ENCODE measurements at places on chromosomes 11 and 22.

DNA sequence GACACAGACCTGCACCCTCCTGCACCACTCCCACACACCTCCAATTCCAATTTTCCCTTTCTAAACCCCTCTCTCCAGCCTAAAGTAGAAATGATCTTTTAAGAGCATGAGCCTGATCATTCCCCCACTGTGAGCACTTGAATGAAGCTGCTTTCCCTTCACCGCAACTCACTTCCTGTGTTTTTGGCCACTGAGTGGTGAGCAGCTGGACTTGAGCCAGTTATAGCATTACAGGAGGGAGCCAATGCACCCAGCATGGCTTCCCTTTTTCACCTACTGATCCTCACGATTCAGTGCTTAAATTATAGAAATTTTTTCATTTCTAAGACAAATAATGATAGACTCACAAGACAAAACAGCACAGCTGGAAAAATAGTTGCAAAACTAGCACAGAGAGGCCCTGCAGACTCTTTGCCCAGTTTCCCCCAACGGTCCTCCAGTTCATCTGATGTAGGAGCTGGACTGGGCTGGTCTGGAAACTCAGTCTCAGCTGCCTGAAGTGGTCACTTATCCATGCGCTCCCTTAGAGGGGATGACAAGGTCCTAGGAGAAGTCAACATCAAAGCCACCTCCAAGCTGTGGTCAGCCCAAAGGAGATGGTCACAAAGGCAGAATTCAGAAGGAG lies 9.7 kb upstream of the APOL4 start:
- peak; percentile 34 for DNase-seq
- peak overlapping the region; percentile 41 for H3K4me3 ChIP-seq
- H3K36me3 ChIP-seq, result peaks cover 5% of the 10 kb centered on the region
- H3K27me3 ChIP-seq, result no peaks in the 10 kb centered on the region
- no peak overlapping the region for H3K27ac ChIP-seq

DNA sequence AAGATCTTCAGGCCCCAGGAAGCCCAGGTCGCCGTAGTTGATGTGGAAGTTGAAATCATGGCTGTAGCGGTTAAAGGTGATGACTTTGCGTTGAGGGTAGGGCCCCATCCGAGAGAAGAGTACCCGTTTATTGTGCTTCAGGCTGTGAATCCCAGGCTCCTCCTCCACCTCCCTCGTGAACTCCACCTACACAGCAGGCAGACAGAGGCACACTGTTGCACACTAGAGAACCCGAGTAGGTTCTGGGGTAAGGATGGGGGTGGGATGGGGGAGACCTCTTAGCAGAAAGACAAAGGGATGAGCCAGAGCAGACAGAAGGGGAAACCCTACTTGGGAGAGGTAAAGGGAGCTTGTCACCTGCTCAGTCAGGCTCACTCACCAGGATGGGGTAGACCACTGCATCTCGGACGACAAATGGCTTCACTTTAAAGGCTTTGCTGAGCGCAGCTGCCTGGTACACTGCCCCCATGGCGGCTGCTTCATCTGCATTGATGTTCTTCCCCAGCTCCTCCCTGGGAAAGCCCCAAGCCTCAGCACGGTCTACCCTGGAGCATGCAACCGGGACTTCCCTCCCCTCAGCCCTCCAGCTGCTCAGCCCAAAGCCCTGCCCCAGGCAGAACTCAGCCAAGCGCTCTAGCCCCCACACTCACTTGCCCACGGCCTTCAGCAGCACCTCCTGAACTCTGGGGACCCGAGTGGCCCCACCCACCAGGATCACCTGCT lies 5.4 kb downstream of the HYOU1 start:
- peaks cover 28% of the 10 kb centered on the region for H3K4me1 ChIP-seq
- DNase-seq, result no peak
- no peak overlapping the region for H3K27ac ChIP-seq
- H3K27me3 ChIP-seq, result peaks cover 2% of the 10 kb centered on the region
- peaks cover 52% of the 10 kb centered on the region for H3K36me3 ChIP-seq
- H3K4me3 ChIP-seq, result no peak overlapping the region

DNA sequence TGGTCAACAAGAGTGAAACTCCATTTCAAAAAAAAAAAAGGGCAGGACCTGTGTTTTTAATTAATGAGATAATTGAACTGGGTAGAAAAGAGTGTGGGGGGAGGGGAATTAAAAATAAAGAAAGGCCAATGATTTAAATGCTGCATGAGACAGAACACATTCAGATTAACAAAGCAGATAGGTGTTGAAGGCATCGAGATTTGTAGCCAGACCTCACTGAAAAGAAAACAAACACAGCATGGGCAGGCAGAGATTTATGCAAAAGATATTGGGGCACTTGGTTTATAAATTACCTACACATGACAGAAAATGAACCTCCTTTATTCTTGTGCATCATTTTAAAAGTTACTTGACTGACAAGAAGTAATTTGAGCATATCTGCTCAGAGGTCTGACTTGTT lies 354.0 kb upstream of the API5 start:
- no peak for DNase-seq
- no peak overlapping the region for H3K27ac ChIP-seq
- H3K36me3 ChIP-seq, result no peaks in the 10 kb centered on the region

- H3K36me3 ChIP-seq, result peaks cover 18% of the 10 kb centered on the region
- no peaks in the 10 kb centered on the region for H3K4me1 ChIP-seq
- no peak overlapping the region for H3K27ac ChIP-seq
- H3K4me3 ChIP-seq, result no peak overlapping the region
- DNase-seq, result no peak
These were observed 27.5 kb upstream of the HIKESHI start for GRCh38 chr11:86274503-86274902.

- no peaks in the 10 kb centered on the region for H3K36me3 ChIP-seq
- peaks cover 9% of the 10 kb centered on the region for H3K4me1 ChIP-seq
- no peak overlapping the region for H3K4me3 ChIP-seq
- no peak overlapping the region for H3K27ac ChIP-seq
- no peak for DNase-seq
- peaks cover 3% of the 10 kb centered on the region for H3K27me3 ChIP-seq
These were observed 10.7 kb downstream of the OLFML1 start for GRCh38 chr11:7495882-7496551.

DNA sequence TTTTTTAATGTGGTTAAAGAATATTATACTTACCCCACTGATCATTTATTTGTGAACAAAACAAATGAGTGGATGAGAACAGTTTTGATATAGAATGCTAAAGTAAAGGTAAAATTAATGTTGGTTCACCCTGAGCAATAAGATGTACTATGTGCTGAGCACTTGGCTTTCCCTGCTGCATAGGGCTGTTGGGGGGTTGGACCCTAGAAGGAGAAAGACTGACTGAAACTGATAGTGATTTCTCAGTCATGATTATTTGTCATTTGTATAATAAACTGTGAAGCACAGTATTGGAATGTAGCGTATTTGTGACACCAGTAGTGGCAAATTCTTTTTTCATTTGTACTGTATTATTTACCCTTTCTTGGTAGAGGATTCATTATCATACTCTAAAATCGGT lies 63.3 kb downstream of the PRMT3 start:
- no peaks in the 10 kb centered on the region for H3K27me3 ChIP-seq
- H3K27ac ChIP-seq, result no peak overlapping the region
- H3K4me3 ChIP-seq, result no peak overlapping the region
- no peak for DNase-seq
- peaks cover 10% of the 10 kb centered on the region for H3K4me1 ChIP-seq

DNA sequence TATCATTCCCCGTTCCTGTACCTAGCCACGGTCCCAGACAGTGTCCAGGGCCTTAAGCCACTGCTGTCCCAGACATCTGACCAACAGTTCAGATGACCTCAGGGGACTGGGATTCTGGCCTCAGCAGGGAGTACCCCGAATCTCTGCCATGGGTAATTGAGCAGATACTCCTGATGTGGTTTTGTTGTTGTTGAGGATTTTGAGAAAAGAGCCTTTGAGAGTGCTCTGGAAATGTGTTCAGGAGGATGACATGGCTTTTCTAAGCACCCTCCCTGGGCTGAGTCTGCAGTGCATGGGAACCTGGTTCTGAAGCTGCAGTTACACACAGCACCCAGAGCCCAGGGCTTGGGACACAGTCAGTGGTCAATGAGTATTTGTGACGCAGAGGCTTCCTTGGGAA lies 30.4 kb downstream of the ADAMTS15 start:
- no peaks in the 10 kb centered on the region for H3K27me3 ChIP-seq
- H3K4me3 ChIP-seq, result no peak overlapping the region
- H3K36me3 ChIP-seq, result no peaks in the 10 kb centered on the region

- H3K4me3 ChIP-seq, result no peak overlapping the region
- H3K27me3 ChIP-seq, result peaks cover 6% of the 10 kb centered on the region
- no peak overlapping the region for H3K27ac ChIP-seq
These were observed 243.7 kb downstream of the BRD1 start for GRCh38 chr22:49583886-49584505.

DNA sequence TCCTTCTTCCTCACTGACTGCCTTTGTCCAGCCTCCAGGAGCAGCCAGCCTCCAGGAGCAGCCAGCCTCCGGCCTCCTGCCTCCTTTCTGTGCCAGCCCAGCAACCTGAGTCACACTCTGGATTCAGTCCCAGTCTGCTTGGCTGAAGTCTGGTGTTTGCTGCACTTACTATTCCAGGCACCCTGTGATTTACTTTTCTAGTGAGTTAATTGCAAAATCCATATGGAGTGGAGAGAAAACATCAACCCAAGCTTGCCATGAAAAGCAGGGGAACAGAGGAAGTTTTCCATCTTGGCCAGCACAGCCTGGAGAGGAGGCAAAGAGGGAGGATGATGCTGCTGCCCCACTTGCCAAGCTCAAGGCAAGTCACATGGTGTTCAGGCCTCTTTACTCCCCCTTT lies 400.5 kb downstream of the TENM4 start:
- no peak for DNase-seq
- no peak overlapping the region for H3K27ac ChIP-seq
- no peak overlapping the region for H3K4me3 ChIP-seq
- H3K4me1 ChIP-seq, result no peaks in the 10 kb centered on the region
- peaks cover 2% of the 10 kb centered on the region for H3K27me3 ChIP-seq

Measured in immature natural killer cell (primary cell).